ENCODE measurements at places on chromosomes 11 and 22.

DNA sequence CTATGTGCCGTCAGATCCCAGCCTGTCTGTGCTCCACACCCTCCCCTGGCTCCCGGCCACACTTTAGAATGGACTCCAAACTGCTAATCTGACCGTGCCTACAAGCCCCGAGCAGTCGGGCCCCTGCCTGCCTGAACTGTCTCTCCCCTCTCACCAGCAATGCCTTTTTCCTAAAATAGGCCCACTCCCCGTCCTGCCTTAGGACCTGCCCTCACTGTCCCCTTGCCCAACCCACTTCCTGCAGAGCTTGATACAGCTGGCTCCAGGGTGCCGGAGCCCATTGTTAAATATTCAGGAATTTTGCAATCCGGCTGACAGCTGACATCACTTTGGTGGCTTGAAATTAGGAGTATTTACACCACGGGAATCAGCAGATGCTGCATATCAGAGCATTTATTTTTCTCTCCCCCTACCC is 21.4 kb downstream of the MN1 start:
- peak; percentile 42 for DNase-seq

GRCh38 chr22:23825246-23825905 is 13.4 kb downstream of the DERL3 start:
- DNase-seq, result no peak

- no peak for DNase-seq
Measured at GRCh38 chr11:91846649-91847048, 378.0 kb upstream of the FAT3 start.

GRCh38 chr11:76601724-76602123 is 68.8 kb downstream of the LRRC32 start:
- DNase-seq, result no peak

DNA sequence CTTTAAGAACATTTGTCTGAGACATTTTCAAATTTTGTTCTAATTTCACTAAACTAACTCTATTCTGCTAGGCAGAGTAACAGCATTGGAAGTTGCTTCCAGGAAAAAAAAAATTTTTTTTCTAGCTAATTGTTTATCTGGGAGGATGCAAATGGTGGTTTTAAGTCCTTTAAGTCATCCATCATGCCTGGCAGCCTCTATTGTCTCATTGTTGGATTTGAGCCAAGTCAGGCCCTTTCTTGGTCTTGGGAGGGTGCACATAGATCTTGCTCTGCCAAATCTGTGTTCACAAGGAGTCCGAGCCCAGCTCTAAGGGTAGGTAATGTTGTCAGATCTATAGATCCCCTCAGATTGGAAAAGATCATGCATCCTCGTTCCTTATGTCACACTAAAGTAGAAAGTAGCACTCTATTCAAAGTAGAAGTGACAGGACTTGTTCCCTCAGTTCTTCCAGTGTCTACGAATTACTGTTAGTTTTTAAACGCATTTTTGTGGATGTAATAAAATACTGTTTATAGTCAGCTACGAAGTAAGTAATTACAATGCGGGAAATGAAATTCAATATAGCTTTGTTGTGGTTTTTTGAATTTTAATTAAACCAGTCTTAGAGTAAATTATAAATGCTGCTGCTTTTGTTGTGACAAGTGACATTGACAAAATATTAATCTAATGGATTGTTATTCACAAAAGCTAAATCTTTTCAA is 166.0 kb upstream of the RASSF10 start:
- peak; percentile 23 for DNase-seq

DNA sequence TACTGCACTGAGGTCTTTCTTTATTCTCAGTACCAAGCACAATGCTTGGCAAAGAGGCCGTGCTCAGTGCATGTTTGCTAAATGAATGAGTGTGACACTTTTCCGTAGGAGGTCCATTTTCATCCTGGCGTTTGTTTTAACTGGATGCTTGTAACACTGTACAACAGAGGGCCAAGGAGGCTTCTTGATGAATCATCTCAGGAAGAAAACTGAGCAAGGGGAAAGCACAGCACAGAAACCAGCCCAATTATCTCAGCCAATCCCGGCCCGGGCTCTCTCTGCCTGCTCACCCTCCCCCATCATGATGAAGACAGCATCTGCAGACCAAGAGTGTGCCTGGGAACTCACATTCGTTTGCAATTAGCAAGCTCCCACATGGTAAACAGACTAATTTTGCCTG is 570.3 kb downstream of the OPCML start:
- peak; percentile 95 for DNase-seq

GRCh38 chr11:7520981-7521487 is 7.2 kb downstream of the PPFIBP2 start:
- DNase-seq, result no peak

DNA sequence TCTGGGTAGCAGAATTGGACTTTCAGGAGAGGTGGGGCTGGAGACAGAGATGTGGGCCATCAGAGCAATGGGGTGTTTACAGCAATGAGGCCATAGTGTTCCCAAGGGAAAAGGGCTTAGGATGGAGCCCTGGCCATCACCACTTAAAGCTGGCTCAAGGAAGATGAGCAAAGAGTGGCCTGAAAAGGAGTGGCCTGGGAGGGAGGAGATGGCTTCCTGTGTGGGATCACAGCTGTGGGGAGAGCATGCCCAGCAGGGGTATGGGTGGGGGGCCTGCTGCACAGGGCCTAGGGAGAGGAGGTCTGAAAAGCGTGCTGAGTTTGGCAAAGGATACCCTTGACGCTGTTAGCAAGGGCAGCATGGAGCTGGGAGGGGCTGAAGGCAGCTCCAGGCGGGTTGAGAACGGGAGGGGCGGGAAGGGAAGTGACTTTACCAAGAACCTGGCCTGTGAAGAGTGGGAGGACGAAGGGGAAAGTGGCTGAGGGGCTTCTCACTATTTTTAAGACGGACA is 13.9 kb downstream of the LRRC32 start:
- no peak for DNase-seq

- no peak for DNase-seq
Measured at GRCh38 chr11:96326959-96327358, 16.0 kb downstream of the MAML2 start.

DNA sequence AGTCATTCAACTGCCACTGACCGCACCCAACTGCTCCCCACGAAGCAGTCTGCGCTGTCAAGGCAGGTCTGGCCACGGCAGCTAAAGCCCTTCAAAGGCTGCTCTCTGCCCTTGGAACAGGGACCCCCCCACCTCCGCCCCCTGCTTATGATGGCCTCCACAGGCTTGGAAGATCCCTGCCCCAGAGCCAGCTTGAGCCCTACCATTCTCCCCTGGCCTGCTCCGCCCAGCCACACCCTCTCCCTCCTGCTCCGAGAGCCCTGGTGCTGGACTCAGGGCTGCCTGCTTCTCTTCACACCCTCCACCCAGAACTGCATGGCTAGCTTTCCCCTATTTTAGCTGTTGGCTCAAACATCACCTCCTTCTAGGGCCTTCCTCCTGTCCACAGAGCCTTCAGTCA is 19.0 kb downstream of the ZMAT5 start:
- DNase-seq, result no peak

DNA sequence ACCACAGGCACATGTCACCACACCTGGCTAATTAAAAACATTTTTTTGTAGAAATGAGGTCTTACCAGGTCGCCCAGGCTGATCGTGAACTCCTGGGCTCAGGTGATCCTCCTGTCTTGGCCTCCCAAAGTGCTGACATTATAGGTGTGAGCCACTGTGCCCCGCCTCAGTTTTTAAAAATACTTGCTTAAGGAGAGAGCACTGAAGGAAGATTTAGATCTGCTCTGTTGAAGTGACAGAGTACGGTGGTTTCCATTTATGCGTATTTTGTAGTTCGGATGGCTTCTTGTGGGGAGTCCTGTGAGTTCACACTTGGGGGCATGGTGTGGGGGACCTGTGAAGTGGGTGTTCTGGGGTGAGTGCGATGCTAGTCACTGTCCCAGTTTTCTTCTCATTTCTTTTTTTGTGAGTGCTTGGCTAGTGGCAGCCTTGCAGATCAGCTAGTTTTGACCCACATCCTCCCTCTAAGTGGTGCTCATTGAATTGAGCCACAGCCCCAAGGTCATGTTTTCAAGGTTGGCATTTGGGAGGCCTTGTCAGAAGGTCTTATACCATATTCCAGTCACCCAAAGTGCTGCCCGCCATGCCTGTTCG is 31.5 kb downstream of the PTPRJ start:
- no peak for DNase-seq

Measured in GM03348 (cell line).